Posterior vena cava (tissue), 2 donors: ENCODE measurements at places on chromosomes 3 and 15. TPM values are rescaled to one million over a fixed set of nuclear protein-coding genes. Genes with fewer than 3 reads are reported as not detected.

CCR2 gene
- total RNA-seq: 2.5 TPM

POTEB3 gene
- total RNA-seq: not detected

AQP9 gene
- total RNA-seq: 6.6 TPM

OSBPL10 gene
- total RNA-seq: 29.7 TPM

GPR156 gene
- 3.1 TPM for total RNA-seq

VPS18 gene
- total RNA-seq: 21.9 TPM

SCN11A gene
- total RNA-seq: 0.28 TPM

TM6SF1 gene
- total RNA-seq: 6.9 TPM

ITIH1 gene
- 2.6 TPM for total RNA-seq

ST3GAL6 gene
- total RNA-seq: 7.5 TPM

WDR5B gene
- 4.0 TPM for total RNA-seq

FBN1 gene
- total RNA-seq: 194 TPM

PLA2G4F gene
- not detected for total RNA-seq

LEKR1 gene
- 1.6 TPM for total RNA-seq

RUVBL1 gene
- 19.0 TPM for total RNA-seq

C3orf85 gene
- total RNA-seq: not detected

BCHE gene
- 14.0 TPM for total RNA-seq

KNL1 gene
- total RNA-seq: 0.79 TPM

SAMMSON gene
- 0.28 TPM for total RNA-seq

ADGRG7 gene
- not detected for total RNA-seq

CGGBP1 gene
- total RNA-seq: 52.7 TPM

NCEH1 gene
- total RNA-seq: 10.3 TPM

UROC1 gene
- not detected for total RNA-seq

CNTN3 gene
- 5.3 TPM for total RNA-seq

AMIGO3 gene
- not detected for total RNA-seq

GOLGA8J gene
- not detected for total RNA-seq

PDCD7 gene
- total RNA-seq: 19.6 TPM

MASP1 gene
- total RNA-seq: 13.9 TPM

SERPINI2 gene
- not detected for total RNA-seq

CCDC39 gene
- 0.65 TPM for total RNA-seq

GABRG3 gene
- not detected for total RNA-seq
